ENCODE measurements at places on chromosomes 16 and 17.

DNA sequence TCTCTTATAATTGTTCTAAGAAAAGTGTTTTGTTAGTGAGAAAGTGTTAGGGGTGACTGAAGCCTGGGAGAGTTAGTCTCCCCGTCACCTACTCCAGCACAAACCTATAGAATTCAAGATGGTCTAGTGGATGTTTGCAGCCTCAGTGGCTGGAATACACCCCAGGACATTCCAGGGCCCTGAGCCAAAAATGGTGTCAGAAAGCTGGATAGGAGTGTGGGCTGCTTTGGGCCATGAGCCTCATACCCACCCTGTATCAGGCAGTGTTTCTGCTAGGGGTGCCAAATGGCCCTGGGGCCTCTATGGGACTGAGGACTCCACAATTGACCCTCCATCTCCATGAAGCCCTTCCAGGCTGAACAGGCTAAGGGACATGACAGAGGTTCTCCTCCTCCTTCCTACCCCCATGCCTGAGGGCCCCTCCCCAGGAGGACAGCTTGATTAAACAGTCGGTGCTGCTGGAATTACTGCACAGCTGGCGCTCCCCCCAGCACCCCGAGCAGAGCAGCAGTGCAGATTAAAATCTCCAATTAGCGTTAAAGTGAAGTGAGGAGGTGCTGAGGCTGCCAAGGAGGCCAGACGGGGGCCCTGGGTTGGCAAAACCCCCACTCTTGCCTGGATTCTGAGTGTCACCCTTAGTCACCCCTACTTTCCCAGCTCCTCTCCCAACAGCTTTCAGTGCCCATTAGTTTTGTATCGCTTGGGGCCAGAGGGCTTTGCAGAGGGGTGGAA lies 59.1 kb downstream of the NEUROD2 start:
- DNase-seq = peak; percentile 32

DNA sequence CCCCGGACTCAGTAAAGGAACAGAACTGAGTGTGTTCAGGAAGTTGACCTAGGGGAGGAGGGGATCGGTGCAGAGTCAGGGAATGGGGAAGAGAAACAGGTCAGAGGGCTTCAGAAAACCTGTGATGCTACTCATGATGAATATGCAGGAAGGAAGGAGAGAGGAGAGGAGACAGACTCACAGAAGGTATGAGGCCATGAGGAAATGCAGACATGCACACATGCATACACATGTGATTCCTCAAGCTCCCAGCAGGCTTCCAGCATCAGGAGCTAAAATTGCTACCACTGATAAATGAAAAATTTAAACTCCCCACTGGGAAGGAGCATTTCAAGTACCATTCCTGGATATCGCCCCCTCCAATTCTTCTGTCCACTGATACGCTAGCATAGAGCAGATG lies 262.6 kb downstream of the SLC39A11 start:
- DNase-seq = no peak

DNA sequence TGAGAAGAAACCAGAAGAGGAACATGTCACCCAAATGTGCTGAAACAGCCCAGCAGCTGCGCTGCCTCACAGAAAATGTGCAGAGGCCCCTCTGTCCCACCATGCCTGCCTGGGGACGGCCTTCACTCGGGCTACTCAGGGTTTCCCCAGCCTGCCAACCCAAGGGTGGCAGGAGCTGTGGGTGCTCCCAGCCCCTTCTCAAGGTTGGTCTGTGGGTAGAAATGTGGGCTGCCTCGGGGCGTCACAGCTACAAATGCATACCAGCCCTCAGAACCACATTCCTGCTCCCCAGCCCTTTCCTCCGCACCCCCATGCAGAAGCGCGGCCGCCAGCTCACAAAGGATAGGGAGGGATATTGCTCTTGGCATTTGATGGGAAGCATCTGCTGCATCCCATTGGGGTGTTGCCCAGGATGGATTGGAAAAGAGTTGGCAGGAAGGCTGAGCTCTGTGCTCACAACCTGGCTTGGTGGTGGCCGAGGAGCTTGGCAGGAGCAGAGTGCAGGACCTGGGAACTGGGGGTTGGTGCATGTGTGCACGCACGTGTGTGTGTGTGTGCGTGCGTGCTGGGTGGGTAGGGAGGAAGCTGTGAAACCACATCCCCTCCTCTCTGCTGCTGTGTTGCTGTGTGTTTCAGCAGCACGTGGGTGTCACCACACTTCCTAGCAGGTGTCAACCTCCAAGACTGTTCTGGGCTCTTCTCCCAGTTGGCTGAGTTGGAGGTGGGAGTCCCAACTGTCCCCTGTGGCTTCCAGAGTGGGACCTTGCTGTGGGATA lies 304.4 kb downstream of the SEC14L1 start:
- no peak for DNase-seq

DNA sequence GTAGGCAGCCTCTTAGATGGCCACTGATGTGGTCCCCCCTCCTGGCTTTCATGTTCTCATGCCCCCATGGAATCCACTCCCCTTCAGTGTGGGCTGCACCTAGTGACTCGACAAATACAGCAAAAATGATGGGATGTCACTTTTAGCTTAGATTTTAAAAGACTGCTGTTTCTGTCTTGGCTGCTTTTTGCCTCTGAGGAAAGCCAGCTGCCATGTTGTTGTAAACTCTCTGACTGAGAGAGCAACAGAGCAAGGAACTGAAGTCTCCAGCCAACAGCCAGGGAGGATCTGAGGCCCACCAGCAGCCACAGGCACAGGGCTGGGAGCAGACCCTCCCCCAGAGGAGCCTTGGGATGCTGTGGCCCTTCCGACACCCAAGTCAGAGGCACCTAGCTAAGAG lies 60.6 kb upstream of the MARCHF10 start:
- DNase-seq = no peak

DNA sequence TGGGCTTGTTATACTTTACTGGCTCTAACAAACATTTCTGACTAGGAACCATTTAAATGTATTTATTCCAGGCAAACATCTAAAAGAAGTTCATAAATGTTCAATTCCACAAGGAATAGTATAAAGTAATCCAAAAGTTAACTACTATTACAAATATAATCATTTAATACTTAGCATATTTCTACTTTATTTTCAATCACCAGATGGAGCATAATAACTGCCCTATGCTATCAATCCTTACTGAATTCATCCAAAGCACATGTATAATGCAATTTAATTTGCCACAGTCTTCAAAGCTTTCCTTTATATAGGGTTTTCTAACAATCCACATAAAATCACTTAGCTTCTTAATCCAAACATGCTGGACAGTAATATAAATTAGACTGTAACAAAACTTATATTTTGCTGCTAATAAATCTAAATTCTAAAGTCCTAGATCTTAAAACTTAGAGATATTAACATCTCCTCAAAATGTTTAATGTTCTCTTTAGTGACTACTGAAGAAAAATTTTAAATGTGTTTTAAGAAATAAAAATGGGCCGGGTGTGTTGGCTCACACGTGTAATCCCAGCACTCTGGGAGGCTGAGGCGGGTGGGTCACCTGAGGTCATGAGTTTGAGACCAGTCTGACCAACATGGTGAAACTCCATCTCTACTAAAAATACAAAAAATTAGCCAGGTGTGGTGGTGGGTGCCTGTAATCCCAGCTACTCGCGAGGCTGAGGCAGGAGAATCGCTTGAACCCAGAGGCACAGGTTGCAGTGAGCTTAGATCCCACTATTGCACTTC lies 5.9 kb downstream of the MEIOB start:
- DNase-seq = no peak

DNA sequence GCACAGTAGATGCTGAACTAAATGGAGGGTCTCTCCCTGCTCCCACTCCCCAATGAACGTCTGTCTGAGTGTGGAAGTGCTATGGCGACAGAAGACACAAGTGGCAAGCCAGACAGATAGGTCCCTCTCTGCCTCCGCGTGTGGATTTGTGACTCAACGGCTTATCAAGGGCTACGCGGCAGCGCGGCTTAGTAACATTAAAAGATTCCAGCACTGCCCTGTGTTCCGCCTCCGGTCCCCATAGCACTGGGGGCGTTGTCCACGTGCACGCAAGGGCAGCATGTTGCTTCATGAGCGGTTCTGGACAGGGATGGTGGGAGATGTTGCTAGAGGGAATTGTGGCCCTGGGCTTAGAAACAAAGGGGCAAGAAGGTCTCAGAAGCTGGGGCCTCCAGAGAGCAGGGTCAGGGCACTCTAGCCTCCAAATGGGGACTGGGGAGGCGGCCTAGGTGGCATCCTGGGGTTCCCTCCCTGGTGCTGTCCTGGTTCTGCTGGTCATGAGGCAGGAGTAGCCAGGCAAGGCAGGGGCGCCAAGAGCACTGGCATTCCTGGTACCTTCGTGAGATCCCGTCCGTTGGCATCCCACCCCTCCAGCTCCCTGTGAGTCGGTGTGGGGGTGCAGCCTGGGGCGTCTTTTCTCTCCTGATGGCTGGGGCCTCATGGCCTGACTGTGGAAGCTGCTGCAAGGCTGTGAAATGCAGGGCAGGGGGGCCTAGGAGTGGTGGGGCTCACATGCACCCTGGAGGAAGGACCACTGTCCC lies 9.1 kb downstream of the CRHR1 start:
- DNase-seq = no peak

DNA sequence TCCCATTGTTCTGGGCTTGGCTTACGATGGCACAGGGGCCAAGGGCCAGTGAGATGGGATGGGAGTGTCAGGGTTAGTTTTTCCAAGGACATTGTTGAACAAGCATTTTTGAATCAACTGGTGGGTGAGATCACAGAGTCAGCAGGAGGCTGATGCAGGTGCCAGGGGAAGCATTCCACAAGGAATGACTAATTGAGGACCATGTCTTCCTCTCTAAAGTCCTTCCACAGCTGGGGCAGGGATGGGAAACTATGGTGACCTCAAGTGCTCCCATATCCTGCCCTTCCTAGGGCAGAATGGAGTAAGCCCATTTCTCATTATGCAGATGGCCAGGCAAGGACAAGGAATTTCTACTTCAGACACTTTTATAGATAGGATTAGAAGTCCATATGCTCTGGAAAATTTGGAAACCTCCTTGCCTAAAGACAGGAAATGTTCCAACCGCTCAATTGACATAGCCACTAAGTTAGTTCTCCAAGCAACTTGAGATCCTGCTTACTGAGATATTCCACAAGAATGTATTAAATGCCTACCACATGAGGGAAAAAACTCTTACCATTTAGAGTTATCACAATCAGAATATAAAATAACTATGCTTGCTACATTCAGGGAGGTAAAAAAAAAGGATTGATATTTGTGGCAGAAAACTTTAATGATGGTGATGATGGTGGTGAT lies 21.2 kb upstream of the ENGASE start:
- DNase-seq = peak; percentile 22

DNA sequence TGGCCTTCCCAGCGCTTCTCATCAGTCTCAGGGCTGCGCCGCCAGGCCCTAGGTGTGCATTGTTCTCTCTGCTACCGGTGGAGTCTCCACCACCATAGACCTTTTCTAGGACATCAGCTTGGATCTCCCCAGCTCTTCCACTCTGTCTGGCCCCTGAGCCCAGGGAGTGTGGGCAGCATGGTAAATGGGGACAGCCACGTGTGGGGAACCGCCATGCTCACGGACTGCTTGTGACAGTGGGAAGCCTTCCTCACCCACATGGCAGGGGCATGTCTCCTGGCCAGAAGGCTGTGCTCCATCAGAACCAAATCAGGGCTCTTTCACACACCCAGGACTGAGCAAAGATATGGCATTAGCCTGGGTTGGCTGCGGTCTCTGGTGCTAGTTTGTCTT lies 51.3 kb downstream of the TNFRSF13B start:
- no peak for DNase-seq

DNA sequence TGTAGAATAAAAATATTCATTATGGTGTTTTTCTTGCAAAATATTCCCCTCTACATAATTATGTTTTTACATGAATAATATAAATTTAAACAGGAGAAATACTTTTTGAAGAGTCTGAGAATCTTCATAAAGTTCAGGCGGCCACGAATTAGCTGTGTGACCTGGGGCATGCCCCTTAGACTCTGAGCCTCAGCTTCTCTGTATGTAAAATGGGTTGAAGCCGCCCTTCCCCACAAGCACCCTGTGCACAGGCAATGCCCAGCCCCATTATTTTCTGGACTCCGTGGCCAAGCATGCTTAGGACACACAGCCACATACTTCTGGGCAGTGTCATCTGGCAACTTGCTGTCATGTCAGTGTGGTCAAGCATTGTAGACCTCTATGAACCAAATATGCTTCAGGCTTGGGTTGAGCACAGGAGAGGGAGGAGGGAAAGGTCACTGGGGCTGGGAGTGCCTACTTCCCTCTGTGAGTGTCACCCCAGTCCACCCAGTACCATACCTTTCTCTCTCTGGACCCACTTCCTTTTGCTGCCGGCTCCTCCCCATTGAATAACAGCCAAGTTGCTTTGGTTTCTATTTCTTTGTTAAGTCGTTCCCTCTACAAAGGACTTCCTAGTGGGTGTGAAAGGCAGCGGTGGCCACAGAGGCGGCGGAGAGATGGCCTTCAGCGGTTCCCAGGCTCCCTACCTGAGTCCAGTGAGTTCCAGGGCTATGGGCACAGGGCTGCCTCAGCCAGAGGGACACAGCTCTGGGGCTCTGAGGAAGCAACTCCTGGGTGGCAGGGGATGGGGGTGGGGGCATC lies at the start of gene LGALS9:
Gene LGALS9, plus strand, starts transcription at position 582 of the 804 bp plus-strand sequence. Its CDS starts 78 bp downstream, at position 660.
- DNase-seq = peak; percentile 6

DNA sequence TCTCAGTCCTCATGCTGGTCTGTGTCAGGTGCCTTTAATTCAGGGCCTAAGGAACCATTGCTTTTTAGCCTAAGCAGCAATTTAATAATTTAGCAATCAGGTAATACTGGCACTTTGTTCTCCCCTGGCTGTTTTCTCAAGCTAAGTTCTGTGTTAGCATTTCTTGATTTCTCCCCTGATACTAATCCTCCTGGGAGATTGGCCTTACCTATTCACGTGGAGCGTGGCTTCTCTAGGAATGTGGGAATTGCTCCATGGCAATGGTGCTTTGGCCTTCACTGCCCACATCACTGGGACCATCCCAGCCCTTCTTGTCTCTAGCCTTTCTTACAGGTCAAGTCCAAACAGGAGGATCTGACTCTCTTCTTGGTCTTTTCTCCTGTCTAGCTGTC lies 55.7 kb downstream of the ZNRF1 start:
- no peak for DNase-seq

DNA sequence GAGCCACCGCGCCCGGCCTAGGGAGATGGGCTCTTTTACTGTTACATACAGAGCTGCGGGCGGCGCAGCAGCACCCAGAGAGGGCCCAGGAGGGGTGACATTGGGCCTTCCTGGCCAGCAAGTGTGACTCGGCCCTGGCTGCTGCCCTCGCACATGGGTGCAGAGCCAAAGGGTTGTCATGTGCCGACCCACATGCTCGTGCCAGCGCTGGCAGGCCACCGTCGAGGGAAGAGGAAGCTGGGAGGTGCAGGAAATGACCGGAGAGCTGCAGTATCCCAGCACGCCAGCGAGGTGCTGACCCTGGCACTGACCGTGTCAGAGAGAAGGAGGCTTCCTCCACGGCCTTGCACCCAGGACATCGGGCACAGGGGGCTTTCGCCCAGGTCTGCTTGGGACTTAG lies 8.0 kb downstream of the ENDOV start:
- DNase-seq = no peak

Measured in astrocyte of the cerebellum (primary cell).